ENCODE measurements at places on chromosomes 11 and 22.

- peak; percentile 21 for DNase-seq
Measured at GRCh38 chr11:128467610-128468041, 119.7 kb downstream of the ETS1 start.

- no peak for DNase-seq
Measured at GRCh38 chr11:129846508-129847335, 31.1 kb downstream of the TMEM45B start.

GRCh38 chr11:9808943-9809342, 145.1 kb downstream of the SWAP70 start:
- no peak for DNase-seq

GRCh38 chr11:47516984-47517853, 35.7 kb downstream of the CELF1 start:
- DNase-seq = no peak

GRCh38 chr11:130071211-130071712, 1.6 kb downstream of the APLP2 start:
- DNase-seq = no peak

DNA sequence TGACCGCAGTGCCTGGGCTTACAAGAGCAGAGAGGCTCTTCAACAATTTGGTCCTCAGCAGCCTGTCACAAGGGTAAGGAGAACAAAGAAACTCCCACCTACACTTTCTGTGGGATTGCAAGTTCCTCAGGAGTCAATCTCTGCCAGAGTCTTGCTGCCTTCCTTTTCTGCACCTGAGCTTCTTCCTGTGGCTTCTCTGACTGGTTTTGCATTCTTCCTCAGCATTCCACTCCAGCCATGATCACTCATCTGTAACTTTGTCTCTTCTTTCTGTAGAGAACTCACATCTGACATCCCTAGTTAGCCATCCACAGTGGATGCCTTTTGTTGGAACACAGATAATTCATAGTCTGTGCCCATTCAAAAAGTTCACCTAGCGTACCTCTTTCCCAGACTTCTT, 14.2 kb upstream of the OR6A2 start:
- no peak for DNase-seq

Data from neural crest cell (in vitro differentiated cells).